ENCODE measurements at places on chromosomes 1 and 21.

DNA sequence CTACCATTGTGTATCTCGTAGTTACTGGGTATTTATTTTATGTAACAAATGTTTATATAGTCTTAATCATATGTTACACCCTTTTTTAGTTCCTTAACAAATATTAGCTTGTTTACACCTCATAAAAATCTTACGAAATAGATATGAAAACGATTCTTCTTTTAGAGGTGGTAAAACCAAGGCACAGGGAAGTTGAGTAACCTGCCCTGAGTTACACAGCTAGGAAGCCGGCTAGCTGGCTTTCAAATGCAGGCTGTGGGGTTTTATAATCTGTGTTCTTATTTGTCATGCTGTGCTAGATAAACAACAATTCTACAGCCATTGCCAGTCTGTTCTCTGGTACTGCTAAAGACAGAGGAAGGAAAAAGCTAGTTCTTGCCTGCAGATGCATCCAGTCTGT, 109.6 kb downstream of the NOS1AP start:
- DNase-seq, result no peak

DNA sequence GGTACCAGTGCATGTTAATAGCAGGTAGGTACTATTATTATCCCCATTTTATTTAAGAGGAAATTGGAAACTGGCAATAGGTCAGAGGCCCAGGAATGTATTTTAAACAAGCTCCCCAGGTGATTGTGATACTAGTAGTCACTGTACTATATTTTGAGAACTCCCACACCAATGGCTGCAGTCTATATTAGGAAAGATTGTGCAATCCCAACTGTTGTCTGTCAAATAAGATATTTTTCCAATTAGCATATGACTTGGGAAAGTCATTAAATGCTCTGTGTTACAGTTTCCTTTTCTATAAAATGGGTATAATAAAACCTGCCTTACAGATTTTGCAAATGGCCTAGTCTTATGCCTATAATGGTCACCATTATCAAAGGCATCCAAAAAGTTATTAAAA, 94.2 kb upstream of the DMRTA2 start:
- no peak for DNase-seq

GRCh38 chr1:153535242-153536011, at the start of gene S100A6:
S100A6 (minus strand) TSS chr1:153535991; CDS start chr1:153535339, 652 bp downstream.
- DNase-seq, result no peak

GRCh38 chr21:44566403-44566802, 7.1 kb upstream of the KRTAP10-4 start:
- DNase-seq, result no peak

DNA sequence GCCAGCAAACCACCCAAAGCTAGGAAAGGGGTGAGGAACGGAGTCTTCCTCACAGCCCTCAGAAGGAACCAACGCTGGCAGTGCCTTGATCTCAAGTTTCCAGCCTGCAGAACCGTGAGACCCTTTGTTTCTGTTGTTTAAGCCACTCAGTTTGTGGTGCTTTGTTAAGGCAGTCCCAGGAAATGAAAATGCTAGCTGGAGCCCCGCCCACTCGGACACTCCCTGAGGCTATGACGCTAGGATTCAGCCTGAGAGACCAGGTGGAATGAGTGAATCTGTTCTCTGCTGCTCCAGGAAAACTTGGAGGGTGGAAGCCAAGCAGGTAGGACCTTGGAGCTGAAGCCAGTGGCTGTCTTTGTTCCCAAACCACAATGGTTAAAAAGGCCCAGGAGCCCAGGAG, 196.5 kb upstream of the POU3F1 start:
- no peak for DNase-seq

DNA sequence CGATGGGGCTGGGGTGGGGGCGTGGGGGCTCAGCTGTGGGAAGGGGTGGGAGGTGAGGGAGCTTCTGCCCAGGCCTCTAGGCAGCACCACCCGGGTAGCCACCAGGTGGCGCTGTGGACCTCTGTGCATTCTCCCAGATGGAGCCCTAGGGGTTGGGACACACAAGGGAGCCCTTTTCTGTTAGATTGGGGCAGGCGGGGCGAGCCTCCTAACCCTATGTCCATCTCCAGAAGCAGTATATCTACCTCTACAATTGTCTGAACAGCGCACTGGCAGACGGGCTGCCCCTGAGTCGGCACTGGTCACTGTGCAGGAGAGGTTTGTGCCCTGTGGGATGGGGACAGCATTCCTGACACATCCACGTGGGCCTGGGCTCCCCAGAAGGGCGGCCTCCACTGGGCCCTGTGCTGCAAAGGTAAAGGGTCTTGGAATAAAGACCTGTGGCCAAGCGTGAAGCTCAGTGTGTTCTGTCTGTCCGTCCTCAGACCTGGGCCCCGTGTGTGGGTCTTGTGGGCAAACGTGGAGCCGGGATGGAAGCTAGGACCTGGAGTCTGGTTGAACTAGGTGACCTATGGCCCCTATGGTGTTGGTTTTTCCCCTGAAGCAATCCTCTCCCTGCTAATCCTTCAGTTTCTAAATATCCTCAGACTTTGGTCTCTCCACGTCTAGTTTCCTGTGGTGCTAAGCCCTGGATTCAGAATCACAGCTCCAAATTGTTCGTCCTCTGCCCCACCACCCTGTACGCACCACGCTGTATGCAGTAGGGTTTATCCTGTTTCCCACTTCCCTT, 4.4 kb upstream of the LGR6 start:
- peak; percentile 74 for DNase-seq
